ENCODE measurements at places on chromosomes 12 and 14.

- DNase-seq: no peak
These were observed 367 bp downstream of the GALNT16 start for GRCh38 chr14:69260190-69260860.

DNA sequence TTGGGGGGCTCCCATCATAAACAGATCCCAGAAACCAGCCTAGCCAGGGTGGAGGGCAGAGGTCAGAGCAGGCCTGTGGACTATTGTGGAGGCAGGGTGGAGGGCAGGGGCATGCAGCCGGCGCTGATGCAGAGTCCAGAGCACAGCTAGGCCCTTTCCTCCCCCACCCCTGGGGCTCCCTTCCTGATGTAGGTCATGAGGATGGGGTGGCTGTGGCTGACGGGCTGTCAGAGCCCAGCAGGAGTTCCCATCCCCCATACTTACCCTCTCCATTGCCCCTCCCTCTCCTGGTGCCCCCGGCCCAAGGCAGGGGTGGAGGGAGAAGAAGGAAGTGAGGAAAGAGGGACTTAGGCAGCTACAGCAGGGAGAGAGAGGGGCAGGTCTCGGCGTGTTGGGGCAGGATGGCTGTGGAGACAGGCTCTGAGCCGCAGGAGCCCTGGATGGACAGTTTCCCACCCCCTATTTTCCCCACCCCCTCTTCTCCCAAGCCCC, 5.7 kb upstream of the ZNF385A start:
- DNase-seq: no peak

DNA sequence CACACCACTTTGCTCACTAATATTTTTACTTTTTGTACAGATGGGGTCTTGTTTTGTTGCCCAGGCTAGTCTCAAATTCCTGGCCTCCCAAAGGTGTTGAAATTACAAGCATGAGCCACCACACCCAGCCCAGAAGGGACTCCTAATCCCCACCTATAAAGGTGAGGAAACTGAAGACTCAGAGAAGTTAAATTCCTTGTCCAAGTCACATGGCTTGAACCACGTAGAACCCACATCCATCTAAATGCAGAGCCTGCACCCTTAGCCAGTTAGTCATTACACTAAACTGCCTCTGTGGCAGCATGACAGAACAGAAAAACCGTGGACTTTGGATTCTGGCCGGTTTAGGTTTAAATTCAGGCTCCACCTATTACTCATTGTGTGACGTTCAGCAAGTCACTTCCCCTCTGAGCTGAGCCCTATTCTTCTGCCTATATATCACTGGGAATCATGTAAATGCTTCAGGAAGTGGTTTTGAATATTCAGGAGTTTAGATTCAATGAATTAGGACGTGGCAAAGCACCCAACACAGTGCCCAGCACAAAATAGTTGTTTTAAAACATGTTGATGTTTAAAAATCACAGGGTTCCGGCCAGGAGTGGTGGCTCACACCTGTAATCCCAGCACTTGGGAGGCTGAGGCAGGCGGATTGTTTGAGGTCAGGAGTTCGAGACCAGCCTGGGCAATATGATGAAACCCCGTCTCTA, 3.0 kb upstream of the CORO1C start:
- no peak for DNase-seq

GRCh38 chr14:65180725-65181025, 78.4 kb upstream of the MAX start:
- no peak for DNase-seq

DNA sequence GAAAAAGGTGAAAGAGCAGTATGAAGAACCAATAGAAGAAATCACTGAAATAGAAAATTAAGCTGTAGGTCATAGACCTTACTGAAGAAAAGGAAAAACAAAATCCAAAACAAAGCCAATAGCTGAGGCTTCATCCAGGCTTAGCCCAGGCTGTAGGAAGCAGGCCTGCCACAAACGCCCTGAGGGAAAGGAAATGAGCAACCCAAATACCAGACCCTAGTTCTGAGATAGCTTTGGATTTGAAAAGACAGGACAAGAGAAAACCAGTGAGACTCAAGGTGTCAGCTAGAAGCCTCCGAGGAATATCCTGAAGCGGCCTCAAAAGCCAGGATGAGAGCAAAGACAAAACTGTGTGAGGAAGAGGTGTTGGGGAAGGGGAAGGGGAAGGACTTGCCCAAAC, 79.2 kb downstream of the FERMT2 start:
- no peak for DNase-seq

DNA sequence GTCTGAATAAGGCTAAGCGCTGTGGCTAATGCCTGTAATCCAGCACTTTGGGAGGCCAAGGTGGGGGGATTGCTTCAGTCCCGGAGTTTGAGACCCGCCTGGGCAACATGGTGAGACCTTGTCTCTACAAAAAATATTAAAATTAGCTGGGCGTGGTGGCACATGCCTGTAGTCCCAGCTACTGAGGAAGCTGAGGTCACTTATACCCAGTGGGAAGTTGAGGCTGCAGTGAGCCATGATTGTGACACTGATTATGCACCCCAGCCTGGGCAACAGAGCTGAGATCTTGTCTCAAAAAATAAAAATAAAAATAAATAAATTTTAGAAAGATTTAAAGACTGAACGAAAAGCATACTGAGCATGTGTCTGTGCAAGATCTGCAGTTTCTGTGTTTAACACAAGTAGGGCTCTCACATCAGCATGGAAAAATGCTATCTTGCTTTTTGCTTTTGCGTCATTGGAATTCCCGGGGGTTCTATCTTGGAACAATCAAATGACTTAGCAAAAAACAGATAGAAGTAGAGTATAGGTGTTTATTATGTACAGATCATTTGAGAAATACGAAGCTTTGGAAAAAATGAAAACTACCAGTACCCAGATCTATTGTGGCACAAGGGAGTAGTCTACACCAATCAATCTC, 161.9 kb downstream of the CAPZA3 start:
- DNase-seq: no peak

- DNase-seq: no peak
These were observed 79.5 kb upstream of the C14orf180 start for GRCh38 chr14:104499784-104500760.

GRCh38 chr14:88914956-88915355, 90.5 kb downstream of the TTC8 start:
- DNase-seq: no peak

- no peak for DNase-seq
These were observed 276.6 kb upstream of the NAV3 start for GRCh38 chr12:77553976-77554619.

GRCh38 chr12:19075711-19076340, 53.7 kb upstream of the PLEKHA5 start:
- DNase-seq: no peak

GRCh38 chr12:93657071-93657470, 20.1 kb upstream of the CRADD start:
- no peak for DNase-seq

DNA sequence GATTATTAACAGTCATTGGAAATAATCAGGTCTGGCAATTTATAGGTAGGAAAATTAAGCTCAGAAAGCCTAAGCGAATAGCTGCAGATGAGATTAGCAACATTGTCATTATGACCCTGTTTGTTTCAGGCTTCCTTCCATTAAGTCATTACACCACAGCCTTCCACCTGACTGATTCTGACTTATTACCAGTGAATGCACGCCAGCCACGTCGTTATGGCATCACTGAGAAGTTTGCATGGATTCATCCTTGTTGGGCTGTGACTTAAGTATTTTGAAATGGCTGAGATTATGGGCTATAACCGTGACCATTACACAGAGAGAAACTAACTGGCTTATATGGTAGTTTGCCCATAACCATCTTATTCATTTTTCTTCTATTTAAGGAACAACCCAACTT, 18.6 kb downstream of the RASSF8 start:
- no peak for DNase-seq

All from T-cell (primary cell).